Stimulated activated CD8-positive, alpha-beta memory T cell treated with anti-CD3 and anti-CD28 coated beads, Interleukin-15, amount 100 ng/mL, for 48 hours (primary cell): ENCODE measurements at places on chromosomes 6 and 20.

DNA sequence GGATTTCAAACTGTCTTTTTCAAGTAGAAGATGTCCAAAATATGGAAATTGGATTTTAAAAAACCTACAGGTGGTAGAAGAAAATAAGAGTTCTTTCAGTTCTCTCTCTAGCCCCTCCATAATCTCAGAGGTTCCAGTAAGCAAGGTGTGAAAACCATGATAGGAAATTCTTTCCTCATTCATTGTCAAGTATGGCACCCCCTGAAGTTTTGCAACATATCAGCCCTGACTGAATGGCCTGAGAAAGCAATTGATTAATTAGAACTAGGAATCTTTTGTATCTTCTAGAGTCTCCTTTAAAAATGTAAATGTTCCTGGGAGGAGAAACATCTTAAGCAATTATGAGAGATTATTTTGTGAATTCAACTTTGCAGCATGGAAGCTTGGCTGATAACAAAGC lies 198.7 kb upstream of the STXBP5 start:
- DNase-seq, result no peak

- peak; percentile 78 for DNase-seq
These were observed 23.4 kb upstream of the SLCO4A1 start for GRCh38 chr20:62618611-62619529.

DNA sequence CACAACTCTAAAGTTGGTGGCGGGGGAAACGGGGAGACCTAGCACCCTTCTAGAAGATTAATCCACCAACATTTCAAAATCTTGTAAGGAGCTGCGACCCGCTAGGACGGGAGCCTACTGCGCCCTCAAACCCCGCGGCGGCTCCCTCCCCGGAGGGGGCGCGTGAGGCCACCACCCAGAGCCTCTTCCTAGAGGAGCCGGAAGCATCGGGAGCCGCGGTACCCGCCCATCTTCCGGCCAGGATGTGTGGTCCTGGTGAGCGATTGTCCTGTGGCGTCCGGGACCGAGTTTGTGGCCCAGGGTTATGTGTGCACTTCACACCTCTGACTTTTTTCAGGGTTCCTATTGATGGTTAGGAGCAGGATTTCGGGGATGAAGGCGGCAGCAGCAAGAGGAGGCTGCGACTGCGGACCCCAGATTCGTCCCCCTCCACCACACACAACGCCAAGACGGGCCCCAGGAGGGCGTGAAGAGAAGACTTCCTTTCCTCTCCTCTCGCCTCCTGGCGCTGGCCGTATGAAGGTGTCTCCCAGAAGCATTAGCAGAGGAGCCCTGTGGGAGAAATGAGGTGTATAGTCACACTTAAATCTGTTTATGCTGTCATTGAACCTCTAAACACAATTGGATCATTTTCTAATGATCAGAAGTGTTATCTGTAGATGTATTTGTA lies 10.7 kb downstream of the ZNF165 start:
- DNase-seq, result no peak

DNA sequence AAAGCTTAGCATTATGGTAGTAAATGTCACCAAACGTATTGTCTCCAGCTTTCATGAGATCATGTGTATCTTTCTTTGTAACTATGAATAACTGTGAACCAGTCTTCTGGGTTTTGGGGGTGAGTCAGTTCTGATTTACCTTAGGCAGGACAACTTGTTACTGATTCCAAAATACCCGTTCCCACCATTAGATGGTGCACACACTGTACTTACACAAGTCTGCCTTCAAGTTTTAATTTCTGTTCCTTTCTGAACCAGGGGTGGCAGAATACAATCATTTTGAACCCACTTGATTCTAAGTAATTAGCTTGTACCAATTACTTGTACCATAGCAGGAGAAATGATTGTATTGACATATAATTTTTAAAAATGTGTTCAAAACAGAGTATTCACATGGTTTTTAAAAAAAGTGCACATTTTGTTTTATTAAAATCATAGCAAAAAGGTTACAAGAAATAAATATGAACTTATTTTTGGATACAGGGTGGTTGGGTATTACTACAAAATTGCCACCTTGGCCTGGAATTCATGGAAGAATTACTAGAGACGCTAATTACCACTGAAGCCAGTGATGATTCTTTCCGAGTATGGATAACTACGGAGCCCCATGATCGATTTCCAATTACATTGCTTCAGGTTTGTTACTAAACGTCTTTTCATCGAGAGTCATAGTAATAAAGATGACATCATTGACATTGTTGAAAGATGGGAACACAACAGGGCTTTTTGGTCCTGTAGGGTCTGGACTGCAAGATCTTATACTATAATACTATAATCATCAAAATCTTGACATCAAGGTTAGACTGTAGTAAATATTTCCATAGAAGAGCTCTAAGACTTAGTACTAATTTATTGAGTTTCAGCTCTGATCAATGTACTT lies 75.2 kb upstream of the GLP1R start:
- no peak for DNase-seq

- DNase-seq, result no peak
These were observed 56.9 kb downstream of the BMP5 start for GRCh38 chr6:55818482-55818881.

- no peak for DNase-seq
These were observed 145.1 kb upstream of the FKBP1C start for GRCh38 chr6:63066055-63066704.

GRCh38 chr20:50280851-50281655 lies 90.4 kb downstream of the CEBPB start:
- DNase-seq, result no peak

GRCh38 chr20:63058696-63059335 lies 52.1 kb upstream of the BHLHE23 start:
- no peak for DNase-seq

GRCh38 chr6:4703382-4703781 lies 72.8 kb upstream of the CDYL start:
- no peak for DNase-seq

DNA sequence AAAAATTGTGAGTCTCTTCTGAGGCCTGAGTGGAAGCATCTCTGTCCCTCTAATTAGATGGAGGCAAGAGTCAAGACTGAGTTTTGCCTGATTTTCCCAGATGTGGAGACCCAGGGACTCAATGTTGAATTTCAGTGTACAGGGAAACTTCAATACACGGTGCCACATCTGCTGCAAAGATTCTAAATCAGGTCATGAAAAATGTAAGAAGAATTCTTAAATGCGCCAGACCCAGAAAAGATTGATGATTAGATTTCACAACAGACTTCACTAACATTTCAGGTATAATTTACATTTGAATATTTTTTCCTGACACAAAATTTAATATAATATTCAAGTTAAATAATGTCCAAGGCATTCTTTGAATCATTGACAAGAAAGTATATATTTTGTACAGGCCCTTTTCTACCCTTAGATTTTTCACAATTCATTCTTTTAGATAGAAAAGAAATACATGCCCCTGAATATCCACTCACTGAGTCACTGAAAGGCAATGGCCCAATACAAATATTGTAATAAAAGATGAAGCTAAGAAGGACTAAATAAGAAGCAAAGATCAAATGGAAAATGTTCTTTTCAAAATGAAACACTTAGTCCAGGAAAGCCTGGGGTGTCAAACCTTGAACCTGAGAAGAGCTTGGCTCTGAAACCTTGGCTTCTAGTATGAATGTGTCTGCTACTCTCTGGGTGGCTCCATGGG lies 18.2 kb upstream of the HDGFL1 start:
- DNase-seq, result no peak

DNA sequence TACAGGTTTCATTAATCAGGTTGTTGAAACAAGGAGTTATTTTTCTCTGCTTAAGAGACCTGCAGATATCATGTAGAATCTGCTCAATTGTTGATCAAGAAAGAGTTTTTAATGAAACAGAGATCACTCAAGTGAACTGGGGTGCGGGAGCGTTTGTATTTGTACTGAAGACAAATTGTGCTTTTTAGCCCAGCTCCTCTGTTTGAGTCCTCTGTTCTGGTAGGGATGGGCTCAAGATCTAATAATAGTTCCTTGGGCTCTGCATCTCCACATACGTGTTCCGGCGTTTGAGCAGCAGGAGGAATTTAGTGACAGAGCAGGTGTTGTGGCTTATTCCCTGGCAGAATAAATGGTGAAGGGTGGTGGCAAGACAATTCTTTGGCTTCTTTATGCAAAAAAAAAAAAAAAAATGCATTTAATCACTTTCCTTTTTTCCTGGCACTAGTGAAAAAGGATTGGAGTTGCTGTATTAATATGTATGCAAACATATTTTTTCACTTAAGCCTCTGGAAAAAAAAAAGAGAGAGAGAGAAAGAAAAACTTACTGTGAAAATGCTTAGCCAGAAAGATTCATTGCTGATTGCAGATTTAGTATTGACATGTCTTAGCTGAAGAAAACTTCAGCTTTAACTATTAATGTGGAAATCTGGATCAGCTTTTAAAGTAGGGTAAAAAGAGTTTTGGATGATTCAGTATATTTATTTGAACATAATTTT lies 4.0 kb downstream of the CITED2 start:
- DNase-seq, result no peak

DNA sequence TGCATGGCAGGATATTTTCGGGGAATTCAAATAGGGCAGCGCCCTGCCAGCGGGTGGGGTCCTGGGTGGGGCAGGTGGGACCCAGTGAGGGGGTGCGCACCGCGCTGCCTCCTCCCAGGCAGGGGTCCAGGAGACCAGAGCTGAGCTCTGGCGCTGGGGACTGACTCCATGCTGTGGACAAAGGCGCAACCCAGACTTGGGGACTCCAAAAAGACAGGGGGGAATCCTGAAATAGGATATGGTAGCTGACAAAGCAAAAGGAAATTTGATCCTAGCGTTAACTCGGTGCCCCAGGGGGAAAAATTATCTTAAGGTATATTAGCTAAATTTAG lies 23.6 kb downstream of the TFAP2A start:
- no peak for DNase-seq

DNA sequence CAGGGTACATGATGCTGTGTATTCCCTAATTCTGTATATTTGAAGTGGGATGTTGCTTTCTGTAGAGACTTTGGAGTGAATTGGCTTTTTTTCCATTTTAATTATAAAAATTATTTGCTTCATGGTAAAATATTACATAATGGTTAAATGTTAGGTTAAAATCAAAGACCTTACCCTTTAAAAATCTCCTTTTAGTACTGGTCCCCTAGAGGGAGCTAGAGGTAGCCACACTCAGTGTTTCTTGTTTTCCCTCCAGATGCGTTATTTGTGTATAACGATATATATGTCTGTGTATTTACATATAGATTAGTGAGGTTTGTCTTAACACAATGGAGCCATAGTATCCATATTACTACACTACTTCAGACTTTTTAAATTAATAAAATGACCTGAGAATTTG lies 146.7 kb downstream of the PLCB4 start:
- DNase-seq, result no peak

GRCh38 chr20:36408219-36408618 lies 102.1 kb downstream of the DLGAP4 start:
- no peak for DNase-seq
